ENCODE measurements at places on chromosomes 1 and 21.

GRCh38 chr21:27606422-27606821, 639.5 kb upstream of the ADAMTS5 start:
- DNase-seq, result no peak

DNA sequence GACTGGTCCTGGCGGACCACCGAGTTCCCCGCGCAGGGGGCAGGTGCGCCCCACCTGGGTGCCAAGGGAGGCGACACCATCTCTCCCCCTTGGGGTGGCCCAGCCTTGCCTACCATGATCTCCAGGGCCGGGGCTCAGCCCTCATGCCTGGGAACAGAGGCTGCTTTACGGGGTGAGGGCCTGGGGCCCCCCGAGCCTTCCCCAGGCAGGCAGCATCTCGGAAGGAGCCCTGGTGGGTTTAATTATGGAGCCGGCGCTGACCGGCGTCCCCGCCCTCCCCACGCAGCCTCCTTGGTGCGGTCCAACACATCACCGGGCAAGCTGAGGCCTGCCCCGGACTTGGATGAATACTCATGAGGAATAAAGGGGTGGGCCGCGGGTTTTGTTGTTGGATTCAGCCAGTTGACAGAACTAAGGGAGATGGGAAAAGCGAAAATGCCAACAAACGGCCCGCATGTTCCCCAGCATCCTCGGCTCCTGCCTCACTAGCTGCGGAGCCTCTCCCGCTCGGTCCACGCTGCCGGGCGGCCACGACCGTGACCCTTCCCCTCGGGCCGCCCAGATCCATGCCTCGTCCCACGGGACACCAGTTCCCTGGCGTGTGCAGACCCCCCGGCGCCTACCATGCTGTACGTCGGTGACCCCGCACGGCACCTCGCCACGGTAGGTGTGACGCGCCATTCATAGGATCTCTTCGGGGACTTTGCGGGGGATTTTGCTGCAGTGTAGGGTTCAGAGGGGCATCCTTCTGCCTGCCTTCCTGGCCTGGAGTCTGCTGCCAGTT, 38.2 kb downstream of the TP73 start:
- no peak for DNase-seq

GRCh38 chr1:67748630-67749029, 63.6 kb downstream of the GADD45A start:
- no peak for DNase-seq

DNA sequence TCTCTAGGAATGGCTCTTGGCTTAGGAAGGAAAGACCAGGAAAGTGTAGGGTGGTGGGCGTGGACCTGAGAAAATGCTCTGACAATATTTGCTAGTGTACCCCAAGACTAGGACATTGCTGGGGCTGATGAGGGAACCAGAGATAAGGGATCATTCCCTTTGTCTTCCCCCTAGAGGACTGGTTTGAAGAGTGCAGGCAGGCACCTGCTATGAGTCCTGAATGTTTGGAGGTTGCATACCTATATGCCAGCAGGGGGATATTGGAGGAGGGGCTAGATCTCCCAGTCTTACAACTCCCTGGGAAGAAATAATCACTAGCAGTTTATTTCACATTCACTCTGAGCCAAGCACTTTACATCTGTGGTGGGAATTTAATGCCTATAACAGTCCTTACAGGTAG, 6.0 kb upstream of the BCL10 start:
- DNase-seq, result no peak

DNA sequence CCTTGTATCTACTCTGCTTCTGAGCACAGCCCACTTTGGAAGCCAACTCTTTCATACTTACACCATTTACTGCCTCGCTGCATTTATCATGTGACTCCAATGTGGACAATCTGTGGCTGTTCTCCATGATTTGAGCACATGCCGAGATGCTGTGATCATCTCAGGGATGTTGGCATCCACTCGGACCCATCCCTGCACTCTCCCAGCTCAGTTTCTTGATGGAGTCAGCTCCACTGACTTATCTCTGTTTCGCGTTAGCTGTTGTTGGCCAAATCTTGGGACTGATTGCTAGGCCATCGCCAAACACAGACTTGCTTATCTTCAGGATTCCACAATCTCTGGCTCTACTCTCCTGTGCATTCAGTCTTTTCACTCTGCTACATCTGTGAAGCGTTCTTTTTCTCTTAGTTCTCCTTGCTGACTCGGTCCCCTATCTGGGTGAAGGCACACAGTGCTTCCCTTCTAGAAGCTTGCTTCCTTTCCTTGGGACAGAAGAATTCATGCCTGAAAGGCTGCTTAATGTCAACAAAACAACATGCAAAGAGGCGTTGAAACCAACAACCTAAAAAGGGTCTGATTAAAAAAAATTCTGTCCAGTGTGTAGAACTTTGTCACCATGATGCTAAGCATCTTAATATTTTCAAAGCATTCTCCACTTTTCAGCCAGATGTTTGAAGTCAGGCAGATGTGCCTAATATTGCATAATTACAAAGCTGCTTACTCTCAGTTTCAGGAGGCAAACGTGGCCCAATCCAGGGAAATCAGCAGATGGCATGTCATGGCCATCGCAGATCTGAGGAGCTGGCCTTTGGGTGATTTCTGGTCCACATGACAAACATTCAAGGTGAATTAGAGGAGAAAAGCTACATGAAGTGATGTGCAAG, 120.7 kb downstream of the NGF start:
- DNase-seq, result no peak

GRCh38 chr1:169529068-169529642, 43.4 kb upstream of the SLC19A2 start:
- DNase-seq, result no peak

DNA sequence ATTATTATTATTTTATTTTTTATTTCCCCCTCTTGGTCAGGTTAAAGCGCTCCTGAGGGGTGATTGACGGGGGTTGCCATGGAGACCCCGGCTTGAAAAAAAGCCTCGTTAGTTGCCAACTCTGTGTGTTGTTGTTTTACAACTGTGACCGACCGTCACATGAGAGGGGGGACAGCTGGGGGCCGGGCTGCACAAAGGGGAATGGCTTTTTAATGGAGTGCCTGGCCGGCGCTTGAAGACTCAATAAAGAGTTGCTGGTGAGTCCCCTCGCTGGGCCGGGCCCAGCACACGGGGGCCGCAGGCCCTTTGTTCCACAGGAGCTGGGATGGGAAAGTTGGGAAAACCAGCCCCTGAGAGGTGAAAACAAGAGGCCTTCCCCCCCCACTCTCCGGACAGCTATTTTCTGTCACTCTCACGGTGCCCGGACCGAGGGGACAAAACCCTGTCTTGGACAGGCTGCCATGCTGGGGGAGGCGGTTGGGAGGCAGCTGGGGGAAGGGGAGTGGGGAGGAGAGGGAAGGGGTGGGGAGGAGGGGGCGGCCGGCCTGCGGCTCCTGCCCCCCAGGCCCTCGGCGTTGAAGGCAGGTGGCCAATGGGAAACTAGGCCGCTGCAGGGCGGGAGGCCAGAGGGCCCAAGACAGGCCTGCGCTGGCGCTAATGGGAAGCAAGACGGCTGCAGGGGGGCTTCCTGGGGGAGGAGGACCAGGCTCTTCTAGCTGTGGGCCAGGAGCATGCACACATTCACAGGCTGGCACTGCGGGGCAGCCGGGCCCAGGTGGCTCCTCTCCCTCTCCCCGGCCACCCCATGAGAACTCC, 67.6 kb downstream of the CASZ1 start:
- DNase-seq, result no peak

DNA sequence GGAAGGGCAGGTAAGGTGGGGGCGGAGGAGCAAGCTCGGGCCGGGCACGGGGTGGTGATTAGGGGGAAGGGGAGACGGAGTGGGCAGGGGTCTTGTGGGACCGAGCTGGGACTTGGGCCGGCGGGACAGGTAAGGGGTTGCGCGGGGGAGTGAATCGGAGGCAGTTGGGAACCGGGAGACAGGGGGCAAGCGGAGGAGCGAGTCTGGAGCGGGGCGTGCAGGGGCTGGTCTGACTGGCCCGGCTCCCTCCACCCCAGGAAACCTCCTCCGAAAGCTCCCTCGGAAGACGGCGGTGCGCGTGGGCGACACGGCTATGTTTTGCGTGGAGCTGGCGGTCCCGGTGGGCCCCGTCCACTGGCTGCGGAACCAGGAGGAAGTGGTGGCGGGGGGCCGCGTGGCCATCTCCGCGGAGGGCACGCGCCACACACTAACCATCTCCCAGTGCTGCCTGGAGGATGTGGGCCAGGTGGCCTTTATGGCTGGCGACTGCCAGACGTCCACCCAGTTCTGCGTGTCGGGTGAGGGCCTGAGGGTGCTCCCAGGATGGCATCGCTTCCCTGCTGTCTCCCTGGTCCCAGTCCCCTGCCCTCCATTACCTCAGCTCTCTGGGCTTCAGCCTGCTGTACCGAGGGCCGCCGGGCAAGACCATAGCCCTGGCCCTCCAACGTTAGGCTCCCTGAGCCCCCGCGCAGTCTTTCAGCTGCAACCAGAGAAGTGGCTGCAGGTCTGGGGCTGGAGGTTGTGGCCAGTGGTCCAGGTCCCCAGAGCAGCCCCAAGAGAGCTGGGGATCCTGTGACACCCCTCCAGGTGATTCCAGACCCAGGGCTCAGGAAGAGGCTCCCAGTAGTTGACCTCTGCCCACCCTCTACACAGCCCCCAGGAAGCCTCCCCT, 6.3 kb downstream of the OBSCN start:
- no peak for DNase-seq

DNA sequence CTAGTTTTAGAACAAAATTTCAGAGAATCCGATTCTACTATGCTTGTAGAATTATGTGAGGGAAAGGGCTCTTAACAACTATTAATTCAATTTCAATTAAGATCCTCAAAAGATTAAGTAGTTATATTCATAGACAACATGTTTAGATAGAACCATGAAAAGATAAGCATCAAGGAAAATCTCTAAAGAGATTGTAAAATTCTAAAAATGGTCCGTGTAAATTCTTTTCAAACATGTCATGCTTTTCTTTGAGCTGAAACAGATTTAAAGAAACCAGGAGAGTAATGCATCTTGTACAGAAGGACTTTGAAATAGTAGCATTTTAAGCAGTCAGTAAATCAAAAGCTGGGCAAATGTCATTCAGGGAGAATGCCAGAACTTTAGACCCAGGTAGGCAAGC, 1080.6 kb upstream of the B3GALT2 start:
- no peak for DNase-seq

- no peak for DNase-seq
Measured at GRCh38 chr1:100542285-100542684, 4.3 kb downstream of the GPR88 start.

DNA sequence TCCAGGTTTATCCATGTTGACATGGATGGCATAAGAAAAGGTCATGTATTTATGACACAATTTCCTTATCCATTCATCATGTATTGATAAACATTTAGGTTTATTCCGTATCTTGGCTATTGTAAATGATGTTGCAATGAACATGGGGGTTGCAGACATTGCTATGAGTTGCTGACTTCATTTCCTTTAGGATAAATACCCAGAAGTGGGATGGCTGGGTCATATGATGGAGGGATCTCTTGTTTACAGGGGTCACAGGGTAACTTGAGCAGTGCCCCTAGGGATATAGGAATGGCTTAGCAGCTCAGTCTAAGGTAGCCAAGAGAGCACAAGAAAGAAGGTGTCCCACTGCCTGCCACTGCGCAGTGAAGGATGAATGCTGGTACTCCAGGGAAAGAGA, 229.6 kb upstream of the COA6 start:
- DNase-seq, result no peak

DNA sequence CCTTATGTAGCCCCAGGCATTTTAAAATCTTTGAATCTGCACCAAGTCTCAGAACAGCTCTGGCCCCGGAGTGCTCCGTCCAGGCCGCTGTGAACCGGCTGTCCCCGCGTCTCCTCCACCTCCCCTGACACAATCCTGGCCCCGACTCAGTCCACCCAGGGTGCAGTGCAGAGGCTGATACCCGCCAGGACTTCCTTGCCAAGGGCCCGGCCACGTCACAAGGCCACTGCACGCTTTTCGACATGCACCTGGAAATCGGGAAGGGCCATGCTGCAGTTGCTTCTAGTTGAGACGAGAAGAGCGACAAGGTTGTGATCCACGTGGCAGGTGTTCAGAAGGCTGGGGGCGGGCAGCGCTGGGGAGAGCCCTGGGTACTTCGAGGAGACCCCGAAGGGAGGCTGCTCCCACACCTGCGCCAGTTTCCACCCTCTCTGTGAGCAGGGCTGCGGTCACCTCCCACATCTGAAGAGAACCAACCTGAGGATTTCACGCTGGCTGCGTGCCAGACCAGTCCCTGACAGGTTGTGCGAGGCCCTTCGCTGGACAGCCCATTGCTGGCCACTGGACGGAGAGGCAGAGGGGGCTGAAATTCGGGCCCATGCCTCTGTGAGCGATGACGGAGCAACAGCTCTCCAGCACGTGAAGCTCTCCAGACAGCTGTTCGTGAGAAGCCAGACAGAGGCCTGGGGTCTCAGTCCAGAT, 6.7 kb downstream of the VWA1 start:
- DNase-seq, result no peak

DNA sequence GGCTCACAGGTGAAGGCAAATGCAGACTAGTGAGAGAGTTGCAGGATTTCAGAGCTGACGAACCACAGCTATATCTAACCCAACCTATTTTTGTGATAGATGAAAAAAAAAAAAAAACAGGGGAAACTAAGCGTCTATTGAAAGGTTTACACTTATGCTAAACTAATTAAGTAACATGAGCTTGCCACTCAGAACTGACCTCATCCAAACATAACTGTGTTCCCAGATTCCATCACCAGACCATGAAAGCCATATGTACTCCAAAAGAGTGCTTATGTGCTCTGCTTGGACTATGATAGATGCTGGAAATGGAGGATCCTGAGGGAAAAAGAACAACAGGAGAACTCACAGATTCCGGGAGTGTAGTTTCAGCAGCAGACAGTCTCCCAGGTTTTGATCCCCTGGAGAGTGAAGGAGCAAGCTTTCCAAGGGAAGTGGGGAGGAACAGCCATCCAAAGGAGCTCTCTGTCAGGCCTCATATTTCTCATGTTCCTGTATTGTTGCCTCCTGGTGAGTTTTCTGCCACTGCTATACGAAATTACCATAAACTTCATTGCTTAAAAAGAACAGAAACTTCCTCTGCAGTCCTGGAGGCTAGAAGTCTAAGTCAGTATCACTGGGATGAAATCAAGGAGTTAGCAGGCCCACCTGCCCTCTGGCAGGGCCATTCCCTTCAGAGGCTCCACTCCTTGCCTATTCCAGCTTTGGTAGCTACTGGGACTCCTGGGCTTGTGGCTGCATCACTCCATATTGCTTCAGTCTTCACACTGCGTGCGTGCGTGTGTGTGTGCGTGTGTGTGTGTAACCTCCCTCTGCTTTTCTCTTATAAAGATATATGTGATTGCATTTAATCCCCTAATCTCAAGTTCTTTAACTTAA, 38.1 kb downstream of the NIBAN1 start:
- no peak for DNase-seq

DNA sequence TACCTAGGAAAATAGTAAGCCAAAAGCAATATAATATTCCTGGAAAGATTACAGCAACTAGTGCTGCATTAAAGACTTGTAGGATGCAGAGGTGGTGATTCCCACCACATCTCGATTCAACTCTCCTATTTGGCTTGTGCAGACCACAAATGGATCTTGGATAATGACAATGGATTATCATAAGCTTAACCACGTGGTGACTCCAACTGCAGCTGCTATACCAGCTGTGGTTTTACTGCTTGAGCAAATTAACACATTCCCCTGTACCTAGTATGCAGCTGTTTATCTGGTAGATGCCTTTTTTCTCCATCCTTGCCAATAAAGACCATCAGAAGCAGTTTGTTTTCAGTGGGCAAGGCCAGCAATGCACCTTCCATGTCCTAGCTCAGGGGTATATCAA, 542.7 kb upstream of the ADGRL4 start:
- DNase-seq, result no peak

Data from T-helper 2 cell treated with Interferon-gamma antibody and Interleukin-4, amounts not matched to agents 5 μg/mL and 100 μg/mL, for 36 hours (primary cell).